NCI-H2107 (cell line): ENCODE measurements at places on chromosomes 5 and 9.

DNA sequence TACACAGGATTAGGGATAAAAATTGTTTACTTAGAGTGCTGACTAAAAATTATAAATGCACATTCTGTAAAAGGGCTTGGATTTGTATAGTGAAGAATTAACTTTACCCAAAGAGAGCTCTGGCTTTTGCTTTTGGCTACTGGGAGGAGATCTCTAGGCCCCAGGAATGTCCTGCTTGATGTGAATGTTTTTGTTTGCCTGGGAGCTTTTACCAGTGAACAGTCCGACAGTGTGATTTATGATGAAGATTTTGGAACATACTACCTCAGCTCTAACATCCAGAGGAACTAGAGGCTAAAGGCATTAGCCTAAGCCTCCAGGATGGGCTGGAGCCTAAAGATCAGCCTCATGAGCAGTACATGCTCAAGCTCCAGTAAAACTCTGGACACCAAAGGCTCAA lies 103.7 kb upstream of the RFX3 start:
- DNase-seq, result no peak

- DNase-seq, result peak; percentile 34
These were observed at the start of gene GPSM1 for GRCh38 chr9:136327304-136327974. Gene GPSM1 (plus strand): TSS chr9:136327539. CDS start chr9:136327696, 157 bp downstream.

DNA sequence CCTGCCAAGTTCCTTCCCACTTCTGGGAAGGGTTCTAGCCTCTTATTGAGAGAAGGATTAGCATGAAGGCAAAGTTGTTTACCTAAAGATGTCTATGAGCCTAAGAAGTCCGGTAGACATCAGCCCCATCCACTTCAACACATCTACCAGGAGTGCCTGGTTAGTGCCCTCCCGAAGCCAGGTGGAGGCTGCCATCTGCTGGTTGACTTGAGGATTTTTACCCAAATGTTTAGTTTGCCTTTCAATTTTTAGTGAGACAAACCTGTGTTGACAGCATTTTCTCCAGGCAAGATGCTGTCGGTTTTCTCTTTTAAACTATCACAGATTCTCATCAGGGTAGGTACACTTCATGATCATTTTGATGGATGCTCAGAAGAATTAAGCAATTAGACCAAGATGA lies 83.6 kb upstream of the TNFSF8 start:
- DNase-seq, result peak; percentile 41

- DNase-seq, result no peak
These were observed 400.0 kb downstream of the ARRDC3 start for GRCh38 chr5:90983148-90983547.

DNA sequence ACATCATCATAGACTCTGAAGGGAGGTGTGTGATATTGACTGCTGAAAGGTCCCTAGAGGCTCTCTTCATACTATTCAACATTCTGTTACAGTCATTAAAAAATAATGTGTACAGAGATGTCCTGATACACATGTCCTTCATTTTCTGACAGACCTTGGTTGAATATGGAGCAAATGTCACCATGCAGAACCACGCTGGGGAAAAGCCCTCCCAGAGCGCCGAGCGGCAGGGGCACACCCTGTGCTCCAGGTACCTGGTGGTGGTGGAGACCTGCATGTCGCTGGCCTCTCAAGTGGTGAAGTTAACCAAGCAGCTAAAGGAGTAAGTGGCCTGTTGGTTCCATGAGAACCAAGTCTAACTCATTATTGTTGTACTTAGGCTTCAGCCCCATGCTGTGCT lies 132.4 kb downstream of the SNCAIP start:
- DNase-seq, result no peak

DNA sequence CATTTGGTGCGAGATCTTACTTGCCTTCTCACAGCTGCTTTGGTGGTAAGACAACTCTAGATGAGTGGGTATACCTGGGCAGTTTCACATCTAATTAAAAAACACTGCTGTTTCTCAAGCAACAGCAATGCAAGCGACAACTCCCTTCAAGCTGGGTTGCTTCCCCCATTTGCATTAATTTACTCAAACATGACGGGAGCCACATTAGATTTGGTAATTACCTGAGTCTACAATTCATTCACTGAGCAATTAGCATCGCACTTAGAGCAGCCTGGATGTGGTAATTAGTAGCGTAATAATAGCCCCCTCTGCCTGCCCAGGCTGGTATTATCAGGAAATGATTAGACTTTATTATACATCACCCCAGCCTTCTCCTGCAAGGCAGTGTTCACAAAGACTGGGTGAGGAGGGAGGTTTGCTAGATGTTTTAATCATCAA lies 73.4 kb downstream of the FBXO38 start:
- no peak for DNase-seq

DNA sequence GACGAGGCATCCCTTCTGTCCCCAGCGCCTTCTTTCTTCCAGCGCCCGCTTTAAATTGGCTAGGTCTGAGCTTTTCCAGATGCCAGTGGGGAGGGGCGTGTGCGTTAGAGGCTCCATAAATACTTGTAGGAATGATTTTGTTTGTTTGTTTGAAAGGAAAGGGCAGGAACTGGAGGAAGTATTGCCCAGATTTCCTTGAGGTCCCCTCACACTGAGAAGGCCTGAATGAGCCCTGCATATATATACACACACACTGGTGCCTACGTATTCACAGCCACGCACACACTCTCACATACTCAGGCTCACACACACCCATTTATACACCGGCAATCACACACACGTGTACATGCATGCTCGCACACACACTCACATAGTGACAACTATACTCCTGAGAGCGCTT lies 1.0 kb upstream of the SLIT3 start:
- no peak for DNase-seq

DNA sequence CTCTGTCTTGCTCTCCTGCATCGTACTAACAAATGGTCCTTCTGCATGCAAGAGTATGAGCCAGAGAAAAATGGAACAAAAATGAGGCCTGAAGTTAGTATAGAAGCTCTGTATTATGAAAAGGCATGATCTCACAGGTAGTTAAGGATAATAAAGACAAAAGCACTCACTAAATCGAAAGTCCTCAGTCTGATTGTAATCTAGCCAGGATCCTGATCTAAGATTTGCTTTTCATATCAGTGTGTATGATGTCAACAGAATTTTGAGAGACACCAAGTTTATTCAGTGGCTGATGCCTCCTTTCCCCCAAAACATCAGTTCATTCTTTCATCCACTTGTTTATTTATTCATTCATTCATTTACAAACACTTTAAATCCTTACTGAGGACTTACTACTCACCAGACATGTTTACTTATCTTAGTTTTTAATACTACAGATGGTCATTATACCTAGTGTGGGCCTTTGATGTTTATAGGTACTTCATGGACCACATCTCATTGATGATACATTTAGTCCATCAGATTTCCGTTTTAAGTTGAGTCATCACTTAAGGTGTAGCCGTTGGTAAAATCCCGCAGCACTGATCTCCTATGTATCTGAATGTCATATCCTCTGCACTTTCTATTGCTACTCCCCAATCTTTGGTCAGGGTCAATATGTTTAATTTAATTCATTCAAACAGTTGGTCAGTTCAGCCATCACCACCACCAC lies 105.2 kb upstream of the DHFR start:
- DNase-seq, result no peak

- DNase-seq, result no peak
These were observed 559 bp downstream of the ROR2 start for GRCh38 chr9:91949392-91949945.

GRCh38 chr9:81622471-81623255 lies 66.7 kb downstream of the TLE1 start:
- DNase-seq, result no peak

DNA sequence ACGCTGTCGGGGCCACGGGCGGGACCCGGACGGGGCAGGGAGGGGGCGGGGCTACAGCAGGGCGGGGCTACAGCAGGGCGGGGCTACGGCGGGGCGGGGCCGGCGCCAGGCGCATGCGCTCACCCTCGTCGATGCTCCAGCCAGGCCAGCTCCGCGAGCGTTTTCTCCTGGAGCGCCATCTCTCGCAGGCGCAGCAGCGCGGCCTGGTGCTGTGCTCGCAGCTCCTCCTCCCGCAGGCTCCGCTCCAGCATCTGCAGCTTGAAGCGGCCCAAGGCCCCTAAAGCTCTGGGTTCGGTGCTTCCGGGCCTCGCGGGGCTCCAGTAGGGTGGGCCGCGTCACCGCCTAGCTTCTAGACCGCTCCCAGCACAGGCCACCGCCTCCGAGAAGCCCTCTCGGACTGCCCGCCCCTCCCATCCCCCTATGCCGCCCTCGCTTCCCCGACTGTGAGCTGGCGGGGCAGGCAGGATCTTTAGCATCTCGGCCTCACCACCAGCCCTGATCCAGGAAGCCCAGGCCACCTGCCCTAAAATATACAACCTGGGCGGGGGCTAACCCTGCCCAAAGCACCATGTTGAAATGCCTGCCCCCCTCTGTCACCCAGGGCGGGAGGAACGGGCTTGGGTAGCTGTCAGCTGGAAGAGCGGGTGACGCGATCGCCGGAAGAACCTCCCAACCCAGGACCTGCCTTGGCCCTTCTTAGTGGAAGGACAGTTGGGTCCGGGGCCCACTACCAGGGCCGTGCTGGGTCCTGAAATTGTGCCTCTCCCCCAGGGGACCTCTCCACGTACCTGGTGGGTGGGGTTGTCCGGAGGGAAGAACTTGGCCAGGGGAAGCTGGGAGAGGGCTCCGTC lies 21.9 kb upstream of the QSOX2 start:
- no peak for DNase-seq
